ENCODE measurements at places on chromosomes 1 and 21. TPM values are rescaled to one million over a fixed set of nuclear protein-coding genes. Genes with fewer than 3 reads are reported as not detected.

Gene PFKL
- 16.6 TPM for polyA plus RNA-seq

- DNase-seq = peak; percentile 98
Observed at GRCh38 chr1:32964461-32965250, at the start of gene RNF19B. Gene RNF19B, minus strand, starts transcription at chr1:32964809. Its CDS starts 124 bp downstream, at chr1:32964685.

DNA sequence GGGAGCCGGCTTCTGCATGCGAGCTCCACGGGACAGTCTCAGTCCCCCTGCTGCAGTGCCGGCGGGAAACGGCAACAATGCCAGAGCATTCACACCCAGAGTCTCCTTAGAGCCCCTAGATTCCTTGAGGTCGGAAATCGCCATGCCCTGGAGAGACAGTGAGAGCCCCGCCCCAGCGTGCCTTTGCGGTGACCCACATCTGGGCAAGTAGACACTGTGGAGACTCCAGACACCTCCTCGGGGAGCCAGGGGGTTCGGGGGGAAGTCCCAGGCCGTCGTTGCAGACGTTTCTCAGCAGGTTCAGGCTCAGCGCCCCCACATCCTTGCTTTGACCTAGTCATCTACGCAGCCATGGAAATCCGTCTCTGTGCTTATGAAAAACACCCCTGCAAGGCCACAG, 81.3 kb upstream of the ARHGEF16 start:
- DNase-seq = no peak

DNA sequence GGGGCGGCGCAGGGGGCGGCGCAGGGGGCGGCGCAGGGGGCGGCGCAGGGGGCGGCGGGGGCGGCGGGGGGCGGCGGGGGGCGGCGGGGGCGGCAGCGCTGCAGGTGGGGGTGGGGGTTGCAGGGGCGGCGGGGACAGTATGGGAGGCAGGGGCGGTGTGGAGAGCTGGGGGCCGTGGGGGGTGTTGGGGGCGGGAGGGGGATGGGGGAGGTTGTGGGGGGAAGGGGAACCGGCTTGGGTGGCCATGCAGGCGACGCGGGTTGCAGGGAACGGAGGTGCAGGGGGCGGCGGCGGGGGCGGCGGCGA, 13.0 kb upstream of the SLC19A1 start:
- DNase-seq = no peak

DNA sequence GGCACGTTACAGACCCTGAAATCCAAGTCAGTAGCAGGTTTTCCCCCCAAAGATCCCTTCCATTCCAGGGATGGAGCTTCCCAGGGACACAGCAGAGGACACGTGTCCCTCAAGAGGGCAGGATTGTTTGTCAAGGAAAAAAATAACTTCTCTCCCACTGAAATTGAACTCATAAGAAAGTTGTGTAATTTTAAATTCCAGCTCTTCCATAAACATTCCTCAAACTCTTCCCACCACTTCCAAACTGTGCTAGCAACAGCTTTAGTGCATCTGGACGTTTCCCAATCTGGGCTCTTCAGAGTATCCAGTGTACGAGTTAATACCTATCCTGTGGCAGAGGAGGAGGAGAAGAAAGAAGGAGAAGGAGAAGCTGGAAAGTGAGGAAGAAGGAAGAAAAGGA, 79.6 kb downstream of the PSMG1 start:
- DNase-seq = no peak

GRCh38 chr1:64766429-64766828, 21.6 kb downstream of the RAVER2 start:
- DNase-seq = no peak

- no peak for DNase-seq
Observed at GRCh38 chr21:33668180-33668579, 25.9 kb downstream of the ITSN1 start.

Gene TMEM53
- polyA plus RNA-seq = 10.5 TPM

DNA sequence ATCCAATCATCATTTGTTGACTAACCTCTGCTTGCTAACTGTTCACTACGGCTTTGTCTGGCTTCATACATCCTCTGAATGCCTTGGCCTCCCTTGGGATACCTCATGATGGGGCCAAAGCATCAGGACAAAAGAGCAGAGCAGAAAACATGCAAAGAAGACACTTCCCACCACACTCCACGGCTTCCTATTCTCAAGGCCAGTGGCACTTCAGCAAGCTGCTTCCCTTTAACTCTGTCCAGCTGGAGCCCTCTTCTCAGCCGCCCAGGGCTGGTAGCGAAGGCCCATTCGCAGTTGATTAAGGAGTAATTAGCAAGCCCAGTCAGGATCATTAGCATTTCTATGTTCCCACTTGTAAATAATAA, 224.3 kb upstream of the FGGY start:
- DNase-seq = no peak

DNA sequence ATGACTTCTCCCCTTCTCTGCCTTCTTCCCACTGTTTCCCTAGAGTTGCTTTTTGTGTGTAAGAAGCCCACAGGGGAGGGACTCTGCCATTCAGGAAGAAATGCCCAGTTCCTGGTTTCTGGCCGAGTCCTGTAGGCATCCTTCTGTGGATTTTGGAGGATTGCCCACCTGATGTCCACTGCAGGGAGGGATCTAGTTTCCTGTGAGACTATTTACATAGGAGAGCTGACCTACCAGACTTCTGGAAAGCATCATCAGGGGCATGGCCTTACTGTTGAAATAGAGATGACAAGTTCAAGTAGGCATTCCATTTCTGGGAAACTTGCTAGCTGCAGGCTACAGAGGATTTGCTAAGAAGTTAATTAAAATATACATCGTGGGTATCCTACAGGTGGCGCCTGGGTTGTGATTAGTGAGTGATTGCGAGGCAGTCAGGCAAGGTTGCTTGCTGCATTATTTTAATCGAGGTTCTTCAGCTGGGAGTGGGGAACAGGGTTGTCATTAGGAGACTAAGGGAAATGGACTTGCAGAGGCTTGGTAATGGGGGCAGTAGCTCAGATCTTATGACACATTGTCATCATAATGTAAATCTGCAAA, 148.7 kb downstream of the HHAT start:
- DNase-seq = no peak

Gene S100A13
- polyA plus RNA-seq = 266 TPM

DNA sequence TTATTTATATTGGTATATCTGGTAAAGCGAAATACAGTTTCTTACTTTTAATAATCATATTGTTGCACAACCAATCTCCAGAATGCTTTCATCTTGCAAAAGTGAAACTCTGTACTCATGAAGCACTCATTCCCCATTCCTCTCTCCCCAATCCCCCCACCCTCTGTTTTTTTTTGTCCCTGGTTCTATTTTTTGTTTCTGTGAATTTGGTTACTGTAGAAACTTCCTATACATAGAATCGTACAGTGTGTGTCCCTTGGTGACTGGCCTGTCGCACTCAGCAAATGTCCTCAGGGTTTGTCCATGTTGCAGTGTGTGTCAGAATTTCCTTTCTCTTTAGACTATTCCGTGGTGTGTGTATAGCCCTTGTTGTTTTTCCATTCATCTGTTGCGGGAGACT, 7.9 kb upstream of the NLRP3 start:
- no peak for DNase-seq

DNA sequence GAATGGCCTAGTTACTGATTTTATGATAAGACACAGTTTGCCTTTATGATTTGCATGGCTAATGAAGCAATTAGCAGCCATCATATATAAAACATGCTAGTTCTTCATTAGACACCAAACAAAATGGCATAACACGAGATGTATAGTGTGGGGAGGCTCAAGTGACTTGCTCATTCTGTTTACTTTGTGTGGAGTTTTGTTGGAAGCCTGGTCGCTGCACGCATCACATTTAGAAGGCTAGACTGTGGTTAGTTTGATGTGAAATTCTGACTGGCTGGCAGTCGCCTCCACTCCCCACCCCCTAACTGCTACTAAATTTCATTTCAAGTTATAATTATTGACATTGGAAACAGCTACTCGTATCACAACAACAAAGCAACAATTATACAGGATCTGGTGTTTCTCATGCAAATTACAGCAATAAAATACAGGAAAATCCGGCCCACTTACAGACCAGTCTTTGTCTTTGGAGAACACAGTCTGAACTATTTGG, 356.1 kb downstream of the LMO4 start:
- DNase-seq = no peak

DNA sequence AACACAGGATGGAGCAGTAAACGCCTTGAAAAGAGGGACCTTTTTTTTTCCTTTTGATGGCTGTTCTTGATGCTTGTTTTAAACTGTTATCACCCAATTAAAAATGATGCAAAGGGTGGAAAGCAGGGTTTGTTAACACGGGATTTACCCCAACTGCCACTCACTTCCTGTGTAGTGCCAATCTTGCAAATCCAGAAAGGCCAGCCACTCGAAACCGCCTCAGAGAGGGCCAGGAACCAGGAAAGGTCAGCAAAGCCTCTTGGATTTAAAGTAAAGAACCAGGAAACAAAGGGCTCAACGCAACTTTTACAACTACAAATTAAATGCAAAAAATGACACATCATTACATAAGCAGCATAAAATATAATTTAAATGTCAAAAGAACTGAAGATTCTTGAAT, 347.4 kb downstream of the PDE4B start:
- DNase-seq = no peak

DNA sequence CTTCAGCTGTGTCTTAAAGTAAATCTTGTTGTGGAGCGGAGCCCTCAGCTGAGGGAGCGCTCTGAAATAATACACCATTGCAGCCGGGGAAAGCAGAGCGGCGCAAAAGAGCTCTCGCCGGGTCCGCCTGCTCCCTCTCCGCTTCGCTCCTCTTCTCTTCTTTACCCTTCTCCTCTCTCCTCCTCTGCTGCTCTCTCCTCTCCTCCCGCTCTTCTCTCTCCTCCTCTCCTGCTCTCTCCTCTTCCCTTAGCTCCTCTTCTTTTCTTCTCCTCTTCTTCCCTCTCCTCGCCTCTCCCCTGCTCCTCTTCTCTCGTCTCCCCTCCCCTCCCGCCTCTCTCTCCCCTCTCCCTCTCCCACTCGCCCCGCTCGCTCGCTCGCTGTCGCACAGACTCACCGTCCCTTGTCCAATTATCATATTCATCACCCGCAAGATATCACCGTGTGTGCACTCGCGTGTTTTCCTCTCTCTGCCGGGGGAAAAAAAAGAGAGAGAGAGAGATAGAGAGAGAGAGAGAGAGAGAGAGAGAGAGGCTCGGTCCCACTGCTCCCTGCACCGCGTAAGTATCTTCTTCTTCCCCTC, at the start of gene PROX1:
Gene PROX1 (plus strand): TSS at position 47 of the 580 bp plus-strand sequence. CDS start 8,563 bp downstream, outside the sequence.
- peak; percentile 53 for DNase-seq

DNA sequence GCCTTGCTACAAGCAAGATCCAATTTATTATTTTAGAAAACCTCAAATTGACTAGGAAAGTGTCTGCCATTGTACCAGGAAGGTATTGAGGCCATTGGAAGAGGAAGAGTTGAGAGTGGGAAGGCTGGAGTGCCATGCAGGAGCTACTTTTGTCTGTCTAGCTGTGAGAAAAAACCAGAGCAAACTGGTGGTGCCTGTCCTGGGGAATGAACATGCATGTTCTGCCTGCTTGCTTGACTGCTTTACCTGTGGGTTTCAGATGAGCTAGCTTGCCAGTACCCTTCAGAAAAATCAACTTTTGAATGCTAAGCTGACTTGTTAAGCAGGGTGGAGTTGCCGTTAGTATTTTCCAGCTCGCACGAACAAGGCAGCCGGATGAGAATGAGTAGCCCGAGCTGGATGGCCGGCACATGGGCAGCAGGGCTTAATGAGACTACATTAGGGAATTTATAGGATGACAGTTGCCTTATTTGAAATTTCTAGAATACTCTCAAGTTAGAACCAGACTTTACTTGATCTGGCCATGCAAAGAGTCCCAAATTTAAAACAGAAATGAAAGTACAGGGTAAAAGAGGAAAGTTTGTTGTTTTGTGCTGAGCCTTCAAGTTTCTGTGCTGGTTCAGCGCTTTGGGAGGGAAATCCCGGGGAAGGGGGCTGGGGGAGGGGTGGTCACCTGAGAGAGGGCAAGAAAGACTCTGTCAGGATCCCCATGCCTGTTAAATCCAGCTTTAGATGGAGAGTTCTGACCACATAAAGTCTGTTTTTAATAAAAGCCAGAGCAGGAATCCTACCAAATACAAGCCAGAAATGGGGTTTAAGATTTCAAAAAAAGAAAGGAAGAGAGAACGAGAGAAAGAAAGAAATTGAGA, 29.6 kb upstream of the C1orf105 start:
- no peak for DNase-seq
